ENCODE measurements at places on chromosomes 2 and 18. TPM values are rescaled to one million over a fixed set of nuclear protein-coding genes. Genes with fewer than 3 reads are reported as not detected.

DNA sequence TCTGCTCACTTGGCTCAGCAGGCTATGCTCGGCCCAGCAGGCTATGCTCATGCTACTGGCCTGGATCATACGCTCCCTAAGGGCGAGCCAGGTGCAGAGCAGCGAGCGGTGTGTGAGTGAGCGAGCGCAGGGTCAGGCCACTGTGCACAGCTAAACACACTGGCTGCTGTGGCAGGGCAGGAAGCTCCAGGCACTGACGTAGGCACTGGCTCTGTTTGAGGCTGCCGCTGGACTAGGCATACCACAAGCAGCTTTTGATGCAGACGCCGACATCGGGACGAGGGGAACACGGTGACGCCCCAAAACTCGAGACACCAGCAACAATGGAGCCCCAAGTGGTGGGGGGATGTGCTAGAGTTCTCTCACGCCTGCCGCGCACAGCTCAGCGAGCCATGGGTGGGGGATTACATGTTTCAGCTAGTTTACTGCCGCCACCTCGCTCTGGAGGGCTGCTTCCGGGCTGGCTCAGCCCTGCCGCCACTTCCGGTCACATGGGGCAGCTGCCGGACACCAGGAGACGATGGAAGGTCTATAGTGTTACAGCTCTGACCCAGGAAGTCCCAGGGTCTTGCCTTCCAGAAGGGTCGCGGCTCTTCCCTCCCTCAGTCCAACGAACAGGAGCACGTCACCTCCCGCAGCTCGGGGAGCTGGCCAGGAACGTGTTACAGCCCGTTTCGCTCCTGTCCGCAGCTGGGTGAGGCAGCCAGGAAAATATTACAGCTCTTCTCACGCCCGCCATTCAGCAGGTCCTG lies 1176.9 kb upstream of the LRRTM1 start:
- H3K4me3 ChIP-seq: no peak overlapping the region
- H3K36me3 ChIP-seq: no peaks in the 10 kb centered on the region
- H3K27me3 ChIP-seq: no peaks in the 10 kb centered on the region
- H3K27ac ChIP-seq: no peak overlapping the region
- DNase-seq: no peak

- no peak overlapping the region for H3K4me3 ChIP-seq
- H3K27me3 ChIP-seq: no peaks in the 10 kb centered on the region
- no peak overlapping the region for H3K27ac ChIP-seq
- no peaks in the 10 kb centered on the region for H3K4me1 ChIP-seq
These were observed 727.6 kb upstream of the DDX18 start for GRCh38 chr2:117086943-117087250.

PXDN gene
- polyA plus RNA-seq: 0.12 TPM

GRCh38 chr2:218063486-218063885 lies 5.6 kb upstream of the RUFY4 start:
- no peaks in the 10 kb centered on the region for H3K27me3 ChIP-seq
- peak; percentile 60 for DNase-seq
- H3K27ac ChIP-seq: no peak overlapping the region
- no peak overlapping the region for H3K4me3 ChIP-seq

DNA sequence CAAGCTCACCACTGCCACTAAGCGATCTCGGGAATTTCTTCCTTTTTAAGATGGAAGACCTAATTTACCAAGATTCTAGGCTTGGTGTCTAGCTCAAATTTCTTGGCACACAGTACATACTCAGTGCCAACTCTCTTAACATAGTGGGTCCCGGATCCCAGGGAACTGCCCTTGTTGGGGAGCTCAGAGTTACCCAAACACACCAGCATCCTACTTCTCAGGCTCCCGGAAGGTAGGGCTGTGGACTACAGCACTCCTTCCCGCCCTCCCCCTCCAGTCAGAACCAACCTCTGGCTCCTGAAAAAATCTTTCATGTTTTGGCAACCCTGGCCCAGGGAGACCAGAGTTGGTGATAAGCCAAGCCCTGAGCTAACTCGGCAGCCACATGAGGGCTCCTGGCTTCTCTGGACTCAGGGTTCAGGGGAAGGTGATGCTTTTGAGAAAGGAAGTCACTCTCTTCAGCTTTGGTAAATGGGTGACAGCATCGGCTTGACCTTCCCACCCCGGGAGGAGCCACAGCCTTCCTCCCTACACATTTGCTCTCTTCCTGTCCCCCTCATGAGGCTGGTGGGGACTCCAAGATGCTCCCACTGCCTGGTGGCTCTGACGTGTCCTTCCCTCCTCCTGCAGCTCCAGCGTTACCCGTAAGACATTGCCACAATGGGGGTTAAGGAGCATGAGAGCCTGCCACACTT lies 8.8 kb downstream of the ODC1 start:
- peaks cover 22% of the 10 kb centered on the region for H3K36me3 ChIP-seq
- H3K27ac ChIP-seq: no peak overlapping the region
- no peak overlapping the region for H3K4me3 ChIP-seq
- no peaks in the 10 kb centered on the region for H3K27me3 ChIP-seq

GRCh38 chr2:200174433-200175216 lies 131.9 kb upstream of the SPATS2L start:
- no peak overlapping the region for H3K4me3 ChIP-seq
- no peak overlapping the region for H3K27ac ChIP-seq
- H3K27me3 ChIP-seq: no peaks in the 10 kb centered on the region
- no peaks in the 10 kb centered on the region for H3K4me1 ChIP-seq
- DNase-seq: no peak

DNA sequence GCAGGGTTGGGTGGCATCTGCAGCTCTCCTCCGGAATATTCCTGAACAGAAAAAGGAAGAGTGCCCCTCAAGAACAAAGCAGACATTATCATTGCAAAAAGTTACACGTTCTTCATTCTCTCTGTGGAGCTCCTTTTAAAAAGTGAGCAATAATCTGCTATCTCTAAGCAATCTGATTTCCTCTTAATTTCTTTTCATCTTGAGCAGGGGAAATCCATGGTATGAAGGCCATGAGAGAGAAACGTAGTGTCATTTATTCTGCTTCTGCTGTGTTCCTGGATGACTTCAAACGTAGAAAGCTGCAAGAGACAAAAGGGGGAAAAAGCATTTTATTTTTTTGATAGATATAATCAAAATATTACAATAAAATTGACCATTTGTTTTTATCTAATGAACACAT lies 16.9 kb downstream of the SMIM21 start:
- no peaks in the 10 kb centered on the region for H3K27me3 ChIP-seq
- H3K27ac ChIP-seq: no peak overlapping the region
- no peaks in the 10 kb centered on the region for H3K36me3 ChIP-seq
- no peak overlapping the region for H3K4me3 ChIP-seq
- no peaks in the 10 kb centered on the region for H3K4me1 ChIP-seq

DNA sequence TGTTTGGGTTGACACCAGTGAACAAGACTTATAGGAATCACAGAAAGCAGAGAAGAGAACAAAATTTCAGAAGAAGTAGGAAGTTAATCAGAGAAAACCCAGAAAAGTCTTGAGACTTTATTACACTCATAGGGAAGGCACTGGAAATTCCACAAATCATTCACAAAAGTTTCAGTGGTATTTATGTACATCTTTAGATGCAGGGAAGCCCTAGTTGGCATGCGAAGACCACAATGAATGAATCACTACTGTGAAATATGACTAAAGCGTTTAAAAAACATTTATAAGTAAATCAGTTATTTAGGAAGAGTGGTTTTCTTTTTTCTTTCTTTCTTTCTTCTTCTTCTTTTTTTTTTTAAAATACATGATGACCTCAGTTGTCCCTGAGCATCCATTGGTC lies 105.1 kb downstream of the NUP35 start:
- H3K36me3 ChIP-seq: no peaks in the 10 kb centered on the region
- no peak for DNase-seq
- H3K27me3 ChIP-seq: no peaks in the 10 kb centered on the region
- no peak overlapping the region for H3K4me3 ChIP-seq

DNA sequence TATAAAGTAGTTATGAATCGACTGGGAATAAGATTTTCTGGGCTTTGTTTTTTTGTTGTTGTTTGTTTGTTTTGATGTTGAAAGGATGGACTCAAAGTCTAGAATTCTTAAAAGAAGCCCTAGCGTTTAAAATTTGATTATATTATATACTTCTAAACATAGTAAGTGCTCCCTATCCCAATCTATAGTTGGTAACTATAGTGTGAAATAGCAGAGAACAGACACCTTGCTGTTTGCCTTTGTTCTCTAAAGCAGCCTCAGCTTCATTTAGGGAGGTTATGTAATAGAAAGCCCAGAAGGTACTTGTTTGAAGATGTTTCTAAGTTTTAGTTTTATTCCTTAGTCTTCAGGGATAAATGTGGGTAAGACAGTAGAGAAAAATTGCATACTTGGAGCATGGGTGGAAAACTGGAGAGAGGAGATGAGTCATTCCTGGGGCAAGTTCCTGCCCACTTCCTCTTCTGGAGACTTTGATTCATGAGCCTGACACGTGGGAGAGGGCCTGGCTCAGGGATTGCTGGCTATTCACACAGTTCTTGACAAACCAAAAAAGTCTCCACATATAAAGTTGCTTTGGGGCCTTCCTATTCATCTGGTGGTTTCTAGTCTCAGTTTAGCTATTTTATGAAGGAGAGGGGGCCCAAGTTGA lies 131.9 kb downstream of the MYO1B start:
- H3K4me1 ChIP-seq: no peaks in the 10 kb centered on the region
- H3K36me3 ChIP-seq: no peaks in the 10 kb centered on the region
- DNase-seq: peak; percentile 5
- H3K4me3 ChIP-seq: no peak overlapping the region
- no peak overlapping the region for H3K27ac ChIP-seq

DNA sequence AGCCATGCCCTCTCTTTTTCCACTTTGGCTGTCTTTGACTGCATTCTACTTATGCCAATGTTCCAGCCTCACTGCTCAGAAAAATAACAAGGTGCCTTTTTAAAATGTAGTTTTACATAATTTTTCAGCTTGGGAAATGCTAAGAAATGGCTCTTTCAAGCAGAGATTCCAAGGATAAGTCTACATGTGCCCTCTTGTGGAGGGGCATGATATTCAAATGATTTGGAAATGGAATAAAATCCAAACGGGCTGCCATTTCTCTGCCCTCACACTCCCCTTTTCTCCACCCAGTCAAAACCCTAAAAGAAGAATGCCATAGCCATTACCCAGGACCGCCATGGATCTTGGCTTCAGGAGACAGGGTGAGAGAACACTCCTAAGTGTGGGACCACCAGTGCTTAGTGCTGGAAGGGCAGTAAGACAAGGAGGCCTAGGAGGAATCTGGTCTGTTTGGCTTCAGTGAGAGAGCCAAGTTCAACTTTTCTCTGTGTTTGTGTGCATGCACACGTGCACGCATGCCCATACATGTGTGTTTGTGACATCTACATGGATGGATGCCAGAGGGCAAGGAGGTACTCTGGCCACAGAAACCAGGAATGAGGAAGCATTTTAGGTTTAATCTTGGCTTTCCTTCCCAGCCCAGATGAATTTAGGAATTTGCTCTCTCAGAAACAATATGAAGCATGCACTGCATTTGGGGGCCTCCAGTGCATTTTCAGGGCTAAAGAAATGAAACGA lies 174.0 kb upstream of the SLC14A2 start:
- no peak overlapping the region for H3K4me3 ChIP-seq
- no peak overlapping the region for H3K27ac ChIP-seq
- H3K4me1 ChIP-seq: no peaks in the 10 kb centered on the region

CYS1 gene
- 0.96 TPM for polyA plus RNA-seq

DNA sequence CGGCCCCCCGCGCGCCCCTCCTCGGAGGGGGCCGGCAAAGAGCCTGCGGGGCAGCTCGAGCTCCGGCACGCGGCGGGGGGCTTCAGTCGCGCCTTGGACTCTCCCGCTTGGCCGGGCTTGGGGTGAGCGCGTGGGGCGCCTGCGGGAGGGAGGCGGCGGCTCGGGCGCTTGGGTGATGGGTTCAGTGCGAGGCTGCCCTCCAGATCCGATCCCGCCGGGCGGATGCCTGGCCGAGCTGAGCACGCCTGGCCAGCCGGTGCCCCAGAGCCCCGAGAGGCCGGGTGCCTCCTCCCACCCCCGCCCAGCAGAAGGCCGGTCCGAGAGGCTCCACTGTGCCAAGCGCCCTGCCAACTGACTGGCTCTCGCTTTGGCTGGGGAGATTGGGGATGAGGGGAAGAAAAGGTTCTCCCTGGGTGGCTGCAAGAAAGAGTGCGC lies 273 bp upstream of the NXPH2 start:
- no peak for DNase-seq
- no peaks in the 10 kb centered on the region for H3K36me3 ChIP-seq
- no peaks in the 10 kb centered on the region for H3K4me1 ChIP-seq
- peaks cover 13% of the 10 kb centered on the region for H3K27me3 ChIP-seq

GMCL1 gene
- 15.8 TPM for polyA plus RNA-seq

DNA sequence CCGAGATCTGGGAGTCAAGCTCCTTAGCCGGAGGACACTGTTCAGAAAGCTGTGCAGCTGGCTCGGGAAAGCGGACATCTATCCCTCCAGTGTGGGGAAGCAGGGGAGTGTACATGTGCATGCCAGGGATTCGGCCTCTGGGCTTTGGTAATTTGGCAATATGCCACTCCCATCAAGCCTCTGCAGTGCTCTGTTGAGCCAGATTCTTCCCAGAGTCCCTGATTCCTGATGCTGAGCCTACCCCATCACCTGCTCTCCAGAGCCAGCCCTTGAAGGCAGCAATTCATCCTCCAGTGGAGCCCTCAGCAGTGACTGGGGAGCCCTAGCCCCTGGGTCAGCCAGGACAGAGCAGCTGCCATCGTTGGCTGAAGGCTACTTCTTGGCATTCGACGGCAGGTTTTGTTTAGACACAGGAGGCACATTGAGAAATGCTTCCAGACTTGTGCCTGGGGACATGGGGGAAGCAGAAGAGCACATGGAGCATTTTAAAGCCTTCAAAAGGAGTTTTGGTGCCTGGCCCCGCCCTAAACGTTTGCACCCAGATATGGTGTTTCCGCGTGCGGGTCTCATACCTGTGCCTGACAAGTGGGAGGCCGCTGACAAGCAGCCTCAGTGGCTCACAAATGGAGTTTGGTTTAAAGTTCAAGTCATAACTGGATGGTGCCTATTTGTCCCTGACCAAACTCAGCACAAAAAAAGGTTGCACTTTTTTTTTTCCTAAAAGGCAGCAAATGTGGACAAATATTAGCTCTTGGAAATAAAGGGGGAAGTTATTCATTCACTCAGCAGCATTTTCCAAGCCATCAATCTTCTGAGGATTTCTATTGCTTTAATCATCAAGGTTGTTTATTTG lies 272.8 kb downstream of the CYRIA start:
- H3K4me1 ChIP-seq: no peaks in the 10 kb centered on the region
- H3K27ac ChIP-seq: no peak overlapping the region
- no peak for DNase-seq
- H3K36me3 ChIP-seq: no peaks in the 10 kb centered on the region

- peaks cover 61% of the 10 kb centered on the region for H3K4me1 ChIP-seq
- no peak overlapping the region for H3K27ac ChIP-seq
- DNase-seq: no peak
- H3K27me3 ChIP-seq: no peaks in the 10 kb centered on the region
- H3K4me3 ChIP-seq: no peak overlapping the region
These were observed 27.5 kb downstream of the SP100 start for GRCh38 chr2:230443541-230443940.
